ENCODE measurements at places on chromosomes 5 and 9.
A peak's percentile ranks its signal among the peaks of the same experiment; 100 is the strongest.

- DNase-seq, result no peak
These were observed 8.4 kb upstream of the RXRA start for GRCh38 chr9:134317790-134318414.

DNA sequence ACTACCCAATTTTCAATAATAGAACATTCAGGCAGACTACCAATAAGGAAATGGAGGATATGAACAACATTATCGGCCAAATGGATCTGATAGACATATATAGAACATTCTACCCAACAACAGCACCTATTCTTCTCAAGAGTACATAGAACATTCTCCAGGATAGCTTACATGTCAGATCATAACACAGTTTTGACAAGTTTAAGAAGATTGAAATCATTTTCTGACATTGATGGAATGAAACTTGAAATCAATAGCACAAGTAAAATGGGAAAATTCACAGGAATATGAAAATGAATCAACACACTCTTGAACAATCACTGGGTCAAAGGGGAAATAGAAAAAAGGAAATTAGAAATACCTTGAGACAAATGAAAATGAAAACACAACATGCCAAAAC, 94.6 kb upstream of the MEGF10 start:
- no peak for DNase-seq

- no peak for DNase-seq
These were observed 6.7 kb upstream of the LCN2 start for GRCh38 chr9:128142596-128142995.

DNA sequence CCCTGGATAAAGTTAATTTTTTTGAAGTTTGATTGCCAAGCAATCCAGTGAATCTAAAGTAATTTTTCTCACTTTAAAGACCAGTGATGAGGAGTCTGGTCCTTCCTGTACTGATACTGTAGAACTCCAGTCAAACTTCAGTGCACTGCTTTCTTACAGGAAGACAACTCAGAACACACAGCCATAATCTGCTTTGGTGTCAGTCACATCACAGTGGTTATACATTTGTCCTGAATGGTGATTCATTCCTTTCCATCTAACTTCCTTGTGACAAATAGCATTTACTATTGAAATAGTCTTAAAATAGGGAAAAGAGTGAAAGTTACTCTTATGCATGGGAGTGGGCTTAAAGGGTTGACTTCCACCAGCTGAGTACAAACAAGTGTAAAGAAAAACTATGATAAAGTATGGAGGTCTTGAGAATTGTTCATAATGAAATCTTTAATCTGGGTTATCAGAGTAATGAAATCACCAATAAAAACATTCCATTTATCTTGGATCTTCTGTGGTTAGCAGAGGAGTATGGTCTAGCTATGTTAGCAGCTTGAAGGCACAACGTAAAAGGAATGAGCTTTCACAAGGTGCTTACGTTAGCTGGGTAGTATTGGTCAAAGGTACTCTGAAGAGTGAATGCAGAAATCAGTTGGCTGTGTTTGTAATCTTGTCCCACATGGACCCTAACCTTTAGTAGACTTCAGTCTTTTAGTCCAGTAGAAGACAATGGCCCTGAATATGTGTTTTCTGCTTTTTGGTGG, 41.5 kb downstream of the DCP2 start:
- DNase-seq, result no peak

GRCh38 chr5:137632716-137633115, 103.2 kb downstream of the KLHL3 start:
- no peak for DNase-seq

- DNase-seq, result peak; percentile 59
These were observed 246.8 kb downstream of the ARHGAP26 start for GRCh38 chr5:143016777-143017516.

- DNase-seq, result no peak
These were observed 184.0 kb downstream of the CACNA1B start for GRCh38 chr9:138061631-138062030.

DNA sequence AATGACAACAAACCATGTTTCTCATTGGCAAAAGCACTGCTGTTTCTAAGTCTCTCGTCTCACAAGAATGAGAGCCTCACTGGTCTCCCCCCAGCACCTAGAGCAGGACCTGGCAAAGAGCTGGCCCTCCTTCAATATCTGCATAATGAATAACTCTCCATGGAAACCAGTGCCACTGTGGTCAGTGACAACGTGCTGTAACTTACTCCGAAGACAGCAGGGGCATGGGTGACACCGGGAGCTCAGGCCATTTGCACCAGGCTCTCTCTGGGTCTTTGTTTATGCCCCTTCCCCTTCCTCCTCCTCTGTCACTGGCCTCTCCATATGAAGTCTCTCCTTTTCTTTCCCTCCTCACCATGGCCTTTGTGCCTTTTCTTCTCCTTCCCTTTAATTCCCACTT, 33.3 kb downstream of the TAS2R1 start:
- DNase-seq, result no peak

DNA sequence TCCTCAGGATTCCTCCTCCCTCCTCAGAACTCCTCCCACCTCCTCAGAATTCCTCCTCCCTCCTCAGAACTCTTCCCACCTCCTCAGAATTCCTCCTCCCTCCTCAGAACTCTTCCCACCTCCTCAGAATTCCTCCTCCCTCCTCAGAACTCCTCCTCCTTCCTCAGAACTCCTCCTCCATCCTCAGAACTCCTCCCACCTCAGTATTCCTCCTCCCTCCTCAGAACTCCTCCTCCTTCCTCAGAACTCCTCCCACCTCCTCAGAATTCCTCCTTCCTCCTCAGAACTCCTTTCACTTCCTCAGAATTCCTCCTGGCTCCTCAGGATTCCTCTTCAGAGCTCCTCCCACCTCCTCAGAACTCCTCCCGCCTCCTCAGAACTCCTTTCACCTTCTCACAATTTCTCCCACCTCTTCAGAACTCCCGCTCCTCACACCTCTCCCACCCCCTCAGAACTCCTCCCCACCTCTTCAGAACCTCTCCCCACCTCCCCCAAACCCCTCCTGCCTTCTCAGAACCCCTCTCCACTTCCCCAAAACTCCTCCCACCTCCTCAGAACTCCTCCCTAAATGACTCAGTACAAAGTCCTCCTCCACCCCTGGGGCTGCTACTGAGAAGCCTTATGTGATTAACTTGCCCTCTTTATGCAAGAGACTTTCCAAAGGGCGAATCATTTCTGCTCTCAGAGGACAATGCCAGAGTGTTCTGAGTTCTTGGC, 23.2 kb downstream of the SLC46A2 start:
- peak; percentile 90 for DNase-seq

DNA sequence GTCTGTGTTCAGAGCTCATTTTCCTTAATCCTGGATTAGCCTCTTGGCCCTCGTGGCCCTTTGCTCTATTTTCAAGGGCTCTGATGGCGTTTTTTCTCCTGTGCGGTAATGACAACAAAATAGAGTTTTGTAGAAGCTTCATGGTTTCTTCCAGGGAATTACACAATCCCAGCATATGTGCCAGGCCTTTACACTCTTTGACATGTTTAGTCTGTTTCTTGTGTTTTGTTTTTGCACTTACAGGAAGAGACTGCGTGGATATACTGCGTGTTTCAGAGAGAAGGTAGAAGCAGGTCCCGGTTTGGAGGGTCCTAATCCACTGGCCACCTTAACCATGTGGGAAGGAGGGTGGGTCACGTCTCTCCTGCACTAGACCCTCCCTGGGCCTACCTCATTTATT, 400.2 kb upstream of the IRX4 start:
- DNase-seq, result no peak

DNA sequence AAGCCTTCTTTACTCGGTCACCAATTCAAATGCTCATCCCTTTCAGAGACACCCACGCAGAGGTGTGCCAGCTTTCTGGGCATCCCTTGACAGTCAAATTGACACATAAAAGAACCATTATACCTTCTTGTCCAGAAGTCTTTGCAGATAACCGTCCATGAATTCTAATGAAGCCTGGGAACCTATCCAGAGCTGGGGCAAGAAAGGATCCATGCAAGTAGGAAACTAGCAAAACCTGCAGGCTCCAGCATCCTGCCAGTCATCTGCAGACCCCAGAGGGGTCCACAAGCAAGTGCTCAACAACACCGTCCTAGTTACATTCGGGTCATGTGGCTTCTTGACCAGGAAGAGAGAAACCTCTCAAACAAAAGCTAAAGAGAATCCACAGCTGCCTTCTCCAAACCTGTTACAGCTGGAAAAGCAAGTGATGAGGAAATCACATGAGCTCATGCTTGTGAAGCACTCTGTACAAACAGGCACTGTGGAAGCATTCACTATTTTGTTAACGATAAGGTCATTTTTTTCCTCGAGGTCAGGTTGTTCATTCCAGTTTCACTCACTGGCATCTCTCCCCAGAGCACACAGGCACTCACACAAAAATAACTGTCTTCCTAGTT, 80.2 kb upstream of the DMRT1 start:
- no peak for DNase-seq

DNA sequence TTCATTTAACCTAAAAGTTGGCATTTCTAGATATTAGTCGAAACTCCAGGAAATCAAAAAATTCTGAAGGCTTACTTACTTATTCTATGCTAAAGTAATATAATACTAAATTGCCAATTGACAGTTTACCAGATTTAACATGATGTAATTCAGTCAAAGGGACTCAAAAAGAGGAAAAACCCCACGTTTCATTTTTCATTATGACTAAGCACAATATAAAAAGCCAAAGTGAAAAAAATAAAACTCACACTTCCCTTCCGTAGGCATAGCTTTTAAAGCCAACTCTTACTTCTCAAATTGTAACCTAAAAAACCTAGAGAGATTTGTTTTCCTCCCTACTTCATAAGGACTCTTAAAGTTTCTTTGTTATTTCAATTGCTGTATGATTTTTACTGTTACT, 146.6 kb downstream of the RAPGEF6 start:
- DNase-seq, result no peak

DNA sequence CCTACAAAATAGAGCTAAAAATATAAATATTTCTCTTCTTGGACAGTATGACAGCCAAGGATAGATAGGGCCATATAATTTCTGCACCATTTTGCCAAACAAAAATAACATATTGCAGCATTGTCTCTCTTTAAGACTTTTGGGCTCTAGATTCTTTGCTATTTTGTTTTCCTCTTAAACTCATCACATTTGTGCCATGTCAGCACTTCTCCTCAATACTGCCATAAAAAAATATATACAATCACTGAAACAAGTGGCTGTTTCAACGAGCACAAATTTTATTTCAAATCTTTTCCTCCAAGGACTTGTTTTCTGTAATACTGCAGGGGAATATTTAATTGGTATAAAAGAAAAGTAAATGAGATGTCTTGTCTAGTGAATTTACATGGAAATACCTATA, 1570.0 kb upstream of the NUDT12 start:
- DNase-seq, result no peak

DNA sequence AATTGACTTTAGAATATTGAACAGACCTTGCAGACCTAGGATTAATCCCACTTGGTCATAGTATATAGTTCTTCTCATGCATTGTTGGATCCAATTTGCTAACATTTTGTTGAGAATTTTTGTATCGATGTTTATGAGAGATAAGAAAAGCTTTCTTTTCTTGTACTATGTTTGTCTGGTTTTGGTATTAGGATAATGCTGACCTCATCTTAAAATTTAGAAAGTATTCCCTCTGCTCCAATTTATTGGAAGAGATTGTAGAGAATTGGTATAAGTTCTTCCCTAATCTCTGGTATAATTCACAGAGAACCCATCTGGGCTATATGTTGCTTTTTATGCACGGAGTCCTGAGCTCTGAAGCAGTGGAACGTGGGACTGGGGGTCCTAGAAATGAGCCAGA, 67.7 kb downstream of the ADAMTS16 start:
- no peak for DNase-seq

DNA sequence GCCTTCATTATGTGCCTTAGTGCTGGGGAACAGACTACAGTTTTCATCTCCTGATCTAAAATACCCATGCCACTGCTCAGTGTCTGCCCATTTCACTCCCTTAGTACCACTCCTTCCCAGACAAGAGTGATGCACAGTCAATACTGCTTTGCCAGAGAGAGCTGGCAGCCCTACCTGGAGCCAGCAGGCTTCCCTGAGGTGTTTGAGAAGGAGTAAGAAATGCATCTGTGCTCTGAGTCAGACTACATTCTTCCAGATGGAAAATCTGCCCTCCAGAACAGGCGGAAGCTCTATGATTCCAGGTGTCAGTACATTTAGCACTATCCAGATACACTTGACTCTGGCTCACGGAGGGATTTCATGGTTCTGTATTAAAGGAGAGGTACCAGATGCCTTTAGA, 209.8 kb downstream of the BRINP1 start:
- DNase-seq, result no peak

DNA sequence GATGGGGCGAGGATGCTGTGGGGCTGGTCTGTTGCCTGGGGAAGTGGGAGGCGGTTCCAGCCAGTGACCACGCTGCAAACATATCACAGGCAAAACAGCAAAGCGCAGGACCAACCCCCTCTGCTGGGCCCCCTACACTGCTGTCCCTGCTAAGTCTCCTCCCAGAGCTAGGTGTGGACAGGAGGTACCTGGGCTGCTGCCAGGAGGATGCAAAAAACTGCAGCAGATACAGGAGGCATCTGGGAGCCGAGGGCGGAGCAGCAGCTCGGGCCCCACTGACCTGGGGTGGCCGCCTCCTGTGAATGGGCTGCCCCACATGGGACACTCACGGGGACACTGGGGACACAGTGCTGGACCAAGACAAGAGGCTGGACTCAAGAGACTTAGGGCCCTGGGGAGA, 48.0 kb upstream of the PHYKPL start:
- no peak for DNase-seq

DNA sequence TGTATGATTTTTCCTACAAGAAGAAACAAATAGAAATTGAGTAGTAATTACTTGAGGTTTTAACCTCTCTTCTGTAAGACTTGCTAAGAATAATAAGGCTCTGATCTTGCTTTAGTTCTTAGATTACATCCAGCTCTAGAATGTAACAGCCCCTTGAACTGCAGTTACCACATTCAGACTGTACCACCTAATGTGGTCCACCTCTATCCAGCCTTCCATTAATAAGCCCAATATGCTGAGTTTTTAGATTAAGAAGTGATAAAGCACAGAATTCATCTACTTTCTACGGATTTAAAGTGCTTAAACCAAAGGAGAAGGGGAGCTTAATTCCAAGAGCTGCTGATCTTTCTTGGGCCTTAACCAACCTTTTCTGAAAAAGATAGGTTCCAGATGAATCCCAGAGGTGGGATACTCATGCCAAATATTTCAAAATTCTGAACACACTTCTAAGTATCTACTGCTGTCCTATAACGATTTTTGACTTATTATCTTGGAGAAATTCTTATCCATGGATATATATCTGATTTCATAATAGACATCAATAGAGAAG, 131.5 kb downstream of the ZNF608 start:
- no peak for DNase-seq

DNA sequence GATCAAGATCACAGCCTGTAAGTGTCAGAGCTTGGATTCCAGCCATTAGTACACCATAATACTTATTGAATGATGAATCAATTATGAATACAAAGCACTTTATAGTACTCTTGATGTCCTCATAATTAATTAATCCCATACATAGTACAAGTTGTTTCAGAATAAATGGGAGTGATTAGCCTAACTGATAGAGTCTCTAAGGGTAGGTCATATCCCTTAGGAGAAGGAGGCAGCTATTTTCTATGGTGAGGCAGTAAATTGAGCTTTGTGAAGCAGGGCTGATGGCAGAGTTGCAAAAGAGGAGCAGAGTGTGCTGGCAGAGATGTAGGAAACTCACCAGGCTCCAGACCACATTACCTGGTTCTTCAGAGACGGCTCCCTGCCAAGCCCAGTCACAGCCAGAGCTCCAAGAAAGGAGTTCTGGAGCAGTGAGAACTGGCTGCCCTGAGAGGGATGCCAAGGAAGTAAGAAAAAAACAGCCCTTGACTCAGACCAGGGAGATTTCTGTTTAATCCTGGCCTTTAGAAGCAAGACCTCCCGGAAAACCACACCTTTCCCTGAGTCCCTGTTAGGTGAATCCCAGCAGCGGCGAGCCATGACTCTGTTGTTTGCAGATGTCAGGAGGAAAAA, 112.9 kb downstream of the SH3TC2 start:
- DNase-seq, result no peak

- DNase-seq, result no peak
These were observed 7.8 kb upstream of the IL12B start for GRCh38 chr5:159338118-159338517.
